ENCODE measurements at places on chromosomes 1 and 21. TPM values are rescaled to one million over a fixed set of nuclear protein-coding genes. Genes with fewer than 3 reads are reported as not detected.

ZNF593OS gene
- total RNA-seq, result not detected

SKI gene
- total RNA-seq, result 75.6 TPM

UBE2U gene
- total RNA-seq, result not detected

LCE1F gene
- not detected for total RNA-seq
